Stimulated activated CD4-positive, alpha-beta T cell treated with anti-CD3 and anti-CD28 coated beads, Interleukin-4, amount 100 ng/mL, for 24 hours (primary cell): ENCODE measurements at places on chromosomes 2 and 18.

GRCh38 chr2:53114582-53114981 is 653.0 kb upstream of the CHAC2 start:
- DNase-seq = no peak

- no peak for DNase-seq
Observed at GRCh38 chr18:3645384-3646156, 195.6 kb downstream of the TGIF1 start.

DNA sequence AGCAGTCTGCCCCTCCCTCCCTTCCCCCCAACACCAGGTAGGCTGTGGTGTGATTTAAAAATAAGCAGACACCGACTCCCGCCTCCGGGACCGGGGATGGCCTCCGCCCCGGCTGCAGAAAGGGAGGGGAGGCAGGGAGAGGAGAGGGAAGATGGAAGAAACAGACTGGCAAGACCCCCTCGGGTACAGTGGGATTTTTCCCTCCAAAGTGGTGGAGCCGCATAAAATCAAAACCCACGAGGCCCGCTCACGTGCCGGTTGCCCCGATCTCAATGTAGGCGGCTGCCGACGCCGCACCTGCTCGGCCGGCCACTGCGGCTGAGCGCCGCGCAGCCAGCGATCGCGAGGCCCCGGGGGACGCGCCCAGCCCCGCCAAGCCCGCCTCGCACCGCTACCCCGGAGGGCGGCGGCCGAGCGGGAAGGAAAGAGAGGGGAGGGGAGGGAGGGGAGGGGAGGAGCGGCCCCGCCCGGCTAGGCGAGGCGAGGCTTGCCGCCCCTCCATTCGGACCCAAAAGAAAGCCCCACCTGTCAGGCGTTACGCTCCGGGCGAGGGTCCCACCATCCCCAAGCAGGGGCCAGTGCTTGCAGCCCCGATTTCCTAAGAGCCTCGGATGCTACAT is 811 bp downstream of the ADD2 start:
- no peak for DNase-seq

DNA sequence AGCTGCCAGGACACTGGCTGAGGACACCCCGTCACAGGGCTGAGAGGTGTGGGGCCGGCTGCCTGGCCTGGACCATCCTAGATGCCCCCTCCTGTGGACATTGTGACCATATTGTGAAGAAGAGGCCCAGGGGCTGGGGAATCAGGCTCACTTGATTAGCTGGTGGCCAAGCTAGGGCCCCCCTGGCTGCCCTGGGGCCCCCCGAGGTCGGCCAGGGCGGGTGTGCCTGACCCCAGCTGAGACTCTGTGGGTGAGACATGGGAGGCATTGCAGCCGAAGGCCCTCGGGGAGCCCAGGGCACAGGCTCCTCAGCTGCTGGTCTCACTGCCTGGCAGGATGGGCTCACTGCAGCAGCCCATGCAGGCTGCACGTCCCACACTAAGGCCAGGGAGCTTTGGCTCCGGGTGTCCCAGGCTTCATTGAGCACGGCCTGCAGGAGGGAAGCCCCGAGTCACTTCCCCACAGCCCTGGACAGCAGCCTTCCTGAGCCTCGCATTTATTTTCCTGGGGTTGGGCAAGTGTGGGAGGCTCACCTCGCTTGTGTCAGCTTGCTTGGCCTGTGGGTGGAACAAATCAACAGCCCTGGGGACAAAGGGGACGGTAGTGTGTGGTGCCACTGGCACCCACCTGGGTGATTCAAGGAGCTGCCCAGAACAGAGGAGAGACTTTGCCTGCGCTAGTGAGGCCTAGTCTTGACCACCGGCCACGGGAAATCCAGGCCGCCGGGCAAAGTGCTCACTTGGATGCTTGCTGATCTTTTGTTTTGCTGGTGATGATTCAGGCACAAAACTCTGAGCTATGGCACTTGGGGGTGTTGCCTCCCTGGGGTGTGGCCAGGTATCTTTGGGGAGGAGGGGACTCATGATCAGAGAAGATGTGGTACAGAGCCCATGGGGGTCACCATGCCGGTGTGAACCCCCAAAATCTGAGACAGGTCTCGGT is 1.3 kb downstream of the GAL3ST2 start:
- no peak for DNase-seq

DNA sequence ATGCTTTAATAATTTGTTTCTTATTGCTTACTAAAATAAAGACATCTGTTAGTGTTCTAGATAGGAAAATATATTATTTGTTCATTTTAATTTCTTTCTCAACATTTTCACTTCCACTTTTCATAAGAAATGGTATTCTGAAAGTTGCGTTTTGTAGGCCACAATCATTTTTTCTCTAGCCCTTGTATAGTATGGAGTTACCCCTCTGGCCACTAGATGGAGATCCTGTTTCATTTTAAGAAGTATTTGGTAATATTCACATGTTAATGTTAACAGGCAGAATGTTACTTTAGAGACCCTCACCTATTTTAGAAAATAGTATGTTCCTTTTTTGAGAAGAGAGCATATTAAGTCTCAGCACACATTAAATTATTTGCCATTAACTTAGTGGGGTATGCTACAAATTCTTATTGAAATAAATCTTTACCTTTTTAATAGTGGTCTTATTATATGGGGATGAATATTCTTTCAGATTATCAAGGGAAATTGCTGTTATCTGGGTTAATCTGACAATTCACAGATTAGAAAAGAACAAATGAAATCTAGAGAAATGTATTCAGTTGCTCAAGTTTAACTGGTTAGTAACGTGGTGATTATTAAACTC is 73.9 kb upstream of the TTC27 start:
- DNase-seq = no peak

GRCh38 chr2:111045771-111046444 is 74.8 kb upstream of the BCL2L11 start:
- no peak for DNase-seq

DNA sequence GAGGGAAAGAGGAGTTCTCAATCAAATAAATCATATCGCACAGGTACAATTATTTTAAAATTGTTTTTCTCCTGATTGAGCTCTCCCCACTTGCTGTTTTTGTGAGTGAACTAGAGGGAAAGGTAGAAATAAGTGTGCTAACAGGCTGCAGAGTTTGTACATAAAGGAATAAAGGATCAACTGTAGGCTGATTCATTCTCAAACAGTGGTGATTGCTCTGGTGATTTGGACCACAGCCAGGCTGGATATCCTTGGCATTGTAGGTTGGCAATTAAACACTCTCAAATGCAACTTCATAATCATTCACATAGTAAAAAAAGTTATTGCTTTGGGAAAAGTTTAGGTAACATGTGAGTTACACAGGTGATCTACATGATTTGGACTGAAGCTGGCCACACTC is 29.8 kb downstream of the LRP1B start:
- DNase-seq = no peak
